ENCODE measurements at places on chromosomes 12 and 14.
A peak's percentile ranks its signal among the peaks of the same experiment; 100 is the strongest.

- DNase-seq: no peak
These were observed 69.7 kb upstream of the PLEKHG3 start for GRCh38 chr14:64634558-64634957.

DNA sequence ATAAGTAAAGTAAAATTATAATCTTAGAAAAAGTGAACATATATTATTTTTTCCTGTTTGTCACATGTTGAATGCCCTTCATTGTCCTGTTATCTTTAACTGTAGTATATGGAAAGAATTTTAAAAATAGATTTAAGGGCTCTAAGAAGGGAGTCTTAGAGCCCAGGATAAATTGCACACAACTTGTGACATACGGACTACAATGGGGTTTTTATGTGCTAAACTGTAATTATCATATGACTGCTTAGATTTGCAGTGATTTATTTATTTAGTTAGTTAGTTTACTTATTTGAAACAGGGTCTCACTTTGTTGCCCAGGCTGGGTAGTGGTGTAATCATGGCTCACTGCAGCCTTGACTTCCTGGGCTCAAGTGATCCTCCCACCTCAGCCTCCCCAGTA, 187.8 kb upstream of the HMGA2 start:
- no peak for DNase-seq

- DNase-seq: no peak
These were observed at the start of gene SYNDIG1L for GRCh38 chr14:74426202-74426582. Gene SYNDIG1L, minus strand, starts transcription at chr14:74426210. Its CDS starts 16,466 bp downstream, at chr14:74409744.

- no peak for DNase-seq
These were observed 9.6 kb downstream of the BICDL1 start for GRCh38 chr12:119998471-119999245.

DNA sequence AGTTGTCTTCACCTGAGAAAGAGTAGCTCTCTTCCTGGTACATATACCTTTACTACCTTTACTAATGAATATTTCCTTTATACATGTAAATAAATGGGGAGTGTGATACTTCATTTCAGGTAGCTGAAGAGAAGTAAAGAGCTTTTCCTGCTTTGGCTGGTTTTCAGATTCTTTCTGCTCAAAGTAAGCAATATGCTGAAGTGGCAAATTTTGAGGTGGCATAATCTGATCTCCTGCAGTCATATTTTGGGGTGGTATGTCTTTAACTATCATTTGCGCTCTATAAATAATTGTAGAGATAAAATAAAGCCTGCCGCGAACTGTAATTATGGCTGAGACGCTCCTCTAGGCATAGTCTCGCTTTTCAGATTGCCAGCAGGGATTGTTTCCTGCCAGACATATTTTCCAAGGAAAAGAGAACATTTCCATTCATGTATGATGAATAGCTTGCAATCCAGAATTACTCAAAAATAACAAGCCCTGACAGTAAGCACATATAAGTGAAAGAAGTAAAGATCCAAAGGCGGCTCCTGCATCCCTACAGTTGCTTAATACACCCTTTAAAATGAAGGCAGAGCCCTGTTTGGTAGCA, 200.7 kb downstream of the C12orf50 start:
- DNase-seq: no peak

- DNase-seq: peak; percentile 94
These were observed 50.8 kb upstream of the PTHLH start for GRCh38 chr12:28023156-28023887.

DNA sequence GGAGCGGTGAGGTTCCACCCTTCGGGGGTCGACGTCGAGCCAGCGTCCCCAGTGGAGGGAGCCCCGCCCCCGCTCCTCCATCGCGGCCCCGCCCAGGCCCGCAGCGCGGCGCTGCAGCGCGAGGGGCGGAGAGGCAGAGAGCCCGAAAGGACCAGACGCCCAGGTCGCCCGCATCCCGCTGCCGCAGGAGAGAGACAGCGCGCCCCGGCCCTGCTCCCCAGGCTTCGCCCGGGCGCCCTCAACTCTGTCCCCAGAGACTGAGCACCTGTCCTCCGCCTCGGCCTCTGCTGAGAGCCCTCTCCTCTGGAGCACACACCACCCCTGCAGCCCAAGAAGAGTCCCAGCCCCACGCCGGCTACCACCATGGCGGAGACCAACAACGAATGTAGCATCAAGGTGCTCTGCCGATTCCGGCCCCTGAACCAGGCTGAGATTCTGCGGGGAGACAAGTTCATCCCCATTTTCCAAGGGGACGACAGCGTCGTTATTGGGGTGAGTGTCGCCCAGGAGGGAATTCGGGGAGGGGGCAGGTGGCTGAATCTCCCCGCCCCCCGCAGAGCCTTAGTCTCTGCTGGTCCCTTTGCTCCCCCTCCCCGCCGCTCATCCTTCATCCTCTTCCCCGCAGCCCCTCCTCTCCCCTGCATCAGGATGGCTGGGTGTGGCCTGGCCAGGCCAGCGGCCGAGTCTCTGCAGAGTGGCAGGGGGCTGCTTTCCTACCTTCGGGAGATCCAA, at the start of gene KIF5A:
Gene KIF5A, plus strand, starts transcription at position 136 of the 732 bp plus-strand sequence. Its CDS starts 228 bp downstream, at position 364.
- DNase-seq: peak; percentile 39

DNA sequence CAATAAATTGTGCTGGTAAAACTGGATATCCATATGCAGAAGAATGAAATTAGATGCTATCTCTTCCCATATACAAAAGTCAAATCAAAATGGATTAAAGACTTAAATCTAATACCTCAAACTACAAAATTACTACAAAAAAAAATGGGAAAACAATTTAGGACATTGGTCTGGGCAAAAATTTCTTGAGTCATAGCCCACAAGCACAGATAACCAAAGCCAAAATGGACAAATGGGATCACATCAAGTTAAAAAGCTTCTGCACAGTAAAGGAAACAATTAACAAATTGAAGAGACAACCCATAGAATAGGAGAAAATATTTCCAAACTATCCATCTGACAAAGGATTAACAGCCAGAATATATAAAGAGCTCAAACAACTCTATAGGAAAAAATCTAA, 264.6 kb downstream of the NUAK1 start:
- no peak for DNase-seq

DNA sequence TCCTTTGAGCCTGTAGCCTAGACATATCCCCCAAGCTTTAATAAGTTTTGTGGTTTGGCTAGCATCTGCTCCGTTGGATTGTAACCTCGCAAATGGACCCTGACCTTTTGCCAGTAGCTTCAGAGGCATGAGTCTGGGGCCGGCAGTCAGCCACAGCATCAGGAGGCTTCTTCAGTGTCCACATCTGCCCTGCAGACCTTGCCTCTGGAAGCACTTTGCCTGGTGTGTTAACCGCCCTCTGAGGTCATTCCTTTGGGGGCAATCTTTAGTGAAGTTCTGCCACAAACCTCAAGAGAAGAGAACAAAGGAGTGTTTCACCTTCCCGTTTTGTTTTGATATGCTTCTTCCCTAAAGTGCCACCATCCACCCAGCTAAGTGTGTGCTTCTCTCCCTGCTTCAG, 71.4 kb downstream of the GNS start:
- peak; percentile 25 for DNase-seq

DNA sequence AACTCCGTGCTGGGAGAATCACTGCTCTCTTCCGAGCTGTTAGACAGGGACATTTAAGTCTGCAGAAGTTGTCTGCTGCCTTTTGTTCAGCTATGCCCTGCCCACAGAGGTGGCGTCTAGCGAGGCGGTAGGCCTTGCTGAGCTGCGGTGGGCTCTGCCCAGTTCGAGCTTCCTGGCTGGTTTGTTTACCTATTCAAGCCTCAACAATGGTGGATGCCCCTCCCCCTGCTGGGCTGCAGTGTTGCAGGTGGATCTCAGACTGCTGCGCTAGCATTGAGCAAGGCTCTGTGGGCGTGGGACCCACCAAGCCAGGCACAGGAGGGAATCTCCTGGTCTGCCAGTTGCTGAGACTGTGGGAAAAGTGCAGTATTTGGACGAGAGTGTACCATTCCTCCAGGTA, 43.7 kb downstream of the GPR137C start:
- no peak for DNase-seq

GRCh38 chr12:32083489-32083888, 23.2 kb upstream of the BICD1 start:
- DNase-seq: peak; percentile 81

DNA sequence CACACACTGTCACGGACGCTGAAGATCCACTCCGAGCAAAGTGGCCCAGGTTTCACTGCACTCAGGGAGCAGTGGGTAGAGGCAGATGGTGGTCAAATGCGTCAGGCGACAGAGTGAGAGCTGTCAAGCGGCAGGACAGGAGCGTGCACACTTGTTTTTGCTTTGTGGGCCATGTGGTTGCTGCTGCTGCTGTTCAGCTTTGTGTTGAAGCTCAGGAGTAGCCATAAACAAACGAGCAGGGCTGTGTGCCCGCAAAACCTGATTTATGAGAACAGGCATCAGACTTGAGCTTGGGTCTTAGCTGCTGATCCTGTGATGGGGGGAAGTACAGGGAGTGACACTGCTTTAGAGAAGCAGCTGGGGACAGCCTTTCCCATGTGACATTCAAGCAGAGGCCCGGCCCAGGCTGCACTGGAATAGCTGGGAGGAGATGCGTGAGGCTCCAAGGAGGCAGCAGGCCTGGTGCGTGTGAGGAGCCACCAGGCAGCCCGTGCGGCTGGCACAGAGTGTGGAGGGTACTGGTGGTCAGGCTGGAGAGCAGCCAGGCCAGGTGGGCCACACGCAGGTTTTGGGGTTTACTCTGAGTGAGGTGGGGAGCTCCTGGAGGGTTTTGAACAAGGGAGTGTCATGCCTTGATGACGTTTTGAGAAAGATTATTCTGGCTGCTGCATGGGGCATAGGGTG, 31.1 kb upstream of the ASPG start:
- DNase-seq: no peak

GRCh38 chr14:101071493-101071906, 168.0 kb upstream of the RTL1 start:
- DNase-seq: no peak

- no peak for DNase-seq
These were observed 201.1 kb downstream of the ZFP36L1 start for GRCh38 chr14:68591786-68592185.

GRCh38 chr12:62269464-62270228, 9.4 kb downstream of the USP15 start:
- no peak for DNase-seq

DNA sequence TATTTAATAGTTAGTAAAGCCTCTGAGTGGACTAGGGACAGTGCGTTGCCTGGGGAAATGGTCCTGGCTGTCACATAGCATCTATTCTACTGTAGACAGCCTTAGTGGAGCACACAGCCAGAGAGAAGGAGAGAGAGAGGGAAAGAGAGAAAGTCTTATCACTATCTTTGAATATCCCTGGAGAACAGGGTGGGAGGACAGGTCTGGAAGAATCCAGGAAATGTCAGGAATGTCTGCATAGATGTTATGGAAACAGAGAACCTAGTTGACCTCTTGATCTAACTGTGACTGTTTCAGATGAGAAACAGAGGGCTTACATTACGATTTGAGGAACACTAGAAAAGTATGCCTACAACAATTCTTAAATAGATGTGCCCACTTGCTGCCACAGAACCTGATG, 92.8 kb downstream of the SLC15A5 start:
- no peak for DNase-seq

GRCh38 chr12:25458047-25458552, 95.0 kb downstream of the LMNTD1 start:
- peak; percentile 96 for DNase-seq

GRCh38 chr12:75859868-75860267, 171.7 kb downstream of the PHLDA1 start:
- peak; percentile 57 for DNase-seq

GRCh38 chr12:27951898-27952297, 20.6 kb downstream of the PTHLH start:
- no peak for DNase-seq

GRCh38 chr12:93352321-93352720, 25.4 kb upstream of the NUDT4 start:
- no peak for DNase-seq

GRCh38 chr14:105213361-105213760, 32.2 kb upstream of the NUDT14 start:
- DNase-seq: no peak

GRCh38 chr14:56949828-56950227, 139.5 kb upstream of the OTX2 start:
- DNase-seq: peak; percentile 1

DNA sequence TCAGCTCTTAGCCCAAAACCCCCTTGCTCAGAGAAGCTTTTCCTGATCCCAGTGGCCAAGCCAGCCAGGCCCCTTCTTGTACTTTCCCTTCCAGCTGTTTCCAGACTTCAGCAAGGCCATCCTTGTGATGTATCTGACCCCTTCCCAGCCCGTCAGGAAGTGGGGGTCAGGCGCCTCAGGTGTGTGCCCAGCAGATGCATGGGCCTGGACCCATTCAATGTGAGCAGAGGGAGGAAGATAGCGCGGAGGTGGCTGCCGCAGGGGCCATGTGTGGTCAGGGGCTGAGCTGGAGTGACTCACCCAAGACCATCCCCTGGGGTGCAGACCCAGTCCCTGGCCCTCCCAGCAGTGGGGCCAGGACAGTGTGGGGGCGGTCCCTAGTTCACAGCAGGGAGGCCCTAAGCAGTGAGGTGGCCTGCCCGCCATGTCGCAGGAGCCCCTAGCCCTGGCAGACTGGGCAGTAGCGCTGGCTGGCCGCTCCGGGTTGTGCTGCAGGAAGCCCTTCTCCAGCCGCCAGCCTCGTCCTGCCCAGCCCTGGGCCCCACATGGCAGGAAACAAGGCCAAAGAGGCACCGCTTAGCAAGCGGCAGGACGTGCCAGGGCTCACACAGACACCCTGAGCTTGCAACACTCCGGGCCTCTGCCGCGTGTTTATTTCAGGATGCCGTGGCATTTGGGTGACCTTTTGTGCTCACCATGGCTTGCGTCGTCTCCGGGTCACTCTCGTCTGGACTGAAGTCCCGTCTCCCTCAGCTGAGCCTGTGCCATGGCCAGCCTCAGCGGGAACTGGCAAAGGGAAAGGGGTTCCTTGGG, 12.0 kb downstream of the ADSS1 start:
- peak; percentile 76 for DNase-seq

DNA sequence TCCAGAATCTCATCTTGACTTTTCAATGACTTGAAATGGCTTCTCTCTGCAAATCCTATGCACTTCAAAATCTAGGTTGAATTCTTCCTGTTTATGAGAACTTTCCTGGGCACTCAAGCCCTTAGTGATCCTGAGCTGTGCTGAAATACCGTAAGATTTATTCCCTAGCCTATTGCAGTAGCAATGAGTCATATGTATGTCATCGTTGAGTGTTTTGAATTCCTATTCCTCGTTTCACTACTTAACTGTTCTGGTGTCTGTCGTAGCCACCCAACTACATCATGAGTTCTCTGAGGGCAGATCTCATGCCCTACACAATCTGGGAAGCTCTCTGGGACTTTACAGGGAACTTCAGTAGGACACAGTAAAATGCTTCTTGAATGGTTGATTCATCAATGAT, 190.8 kb upstream of the TMEM132C start:
- DNase-seq: peak; percentile 83

DNA sequence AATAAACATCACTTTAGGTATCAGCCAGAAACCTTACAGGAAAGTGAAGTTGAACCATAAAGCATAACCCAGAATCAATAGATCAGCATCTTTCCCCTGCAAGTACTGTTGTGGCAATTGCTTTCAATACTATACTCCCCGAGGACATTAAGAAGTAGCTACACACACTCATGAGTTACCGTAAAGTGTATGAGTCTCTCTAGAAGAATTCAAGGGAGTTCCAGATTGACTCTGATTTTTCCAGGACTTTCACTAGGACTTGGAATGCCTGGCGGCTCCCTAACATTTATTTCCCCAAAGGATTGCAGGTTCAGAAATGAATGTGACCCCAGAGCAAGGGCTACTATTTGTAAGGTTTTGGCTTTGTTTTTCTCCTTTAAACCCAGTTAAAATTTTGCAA, 465.4 kb upstream of the MDGA2 start:
- DNase-seq: no peak
